Regular cardiac myocyte (primary cell): ENCODE measurements at places on chromosomes 1 and 21. TPM values are rescaled to one million over a fixed set of nuclear protein-coding genes. Genes with fewer than 3 reads are reported as not detected.

CYP4A22 gene
- total RNA-seq = not detected in 2 replicates

ZBTB8A gene
- 4.6 and 7.0 TPM in 2 replicates for total RNA-seq

LCE3D gene
- not detected in 2 replicates for total RNA-seq

DYNLT4 gene
- not detected in 2 replicates for total RNA-seq

PLPPR4 gene
- 5.2 and 18.9 TPM in 2 replicates for total RNA-seq

TEX35 gene
- total RNA-seq = 0.19 TPM in 1 of 2 replicates, not detected in the other

KAZN gene
- 1.7 and 3.4 TPM in 2 replicates for total RNA-seq

PROK1 gene
- not detected in 2 replicates for total RNA-seq

SEMA4A gene
- 0.19 and 1.7 TPM in 2 replicates for total RNA-seq

BMP8B gene
- not detected in 2 replicates for total RNA-seq

CNR2 gene
- total RNA-seq = not detected in 2 replicates

CDCA8 gene
- total RNA-seq = 1.4 and 24.2 TPM in 2 replicates

VHLL gene
- 0.96 TPM in 1 of 2 replicates, not detected in the other for total RNA-seq

FHAD1 gene
- total RNA-seq = 0.19 and 1.1 TPM in 2 replicates

HTR6 gene
- total RNA-seq = not detected in 2 replicates

LEMD1 gene
- not detected in 2 replicates for total RNA-seq

MANEAL gene
- total RNA-seq = 0.38 and 0.56 TPM in 2 replicates

SIK1 gene
- total RNA-seq = 0.58 and 6.5 TPM in 2 replicates

PCSK9 gene
- total RNA-seq = 0.19 and 0.28 TPM in 2 replicates

EFNA1 gene
- 0.19 and 1.4 TPM in 2 replicates for total RNA-seq

RIPPLY3 gene
- total RNA-seq = not detected in 2 replicates

C2CD4D gene
- total RNA-seq = not detected in 2 replicates

CCDC190 gene
- total RNA-seq = 1.1 and 2.1 TPM in 2 replicates

UTS2 gene
- 0.56 TPM in 1 of 2 replicates, not detected in the other for total RNA-seq

GNAT2 gene
- total RNA-seq = under 0.01 TPM in 2 replicates

PLA2G2D gene
- not detected in 2 replicates for total RNA-seq

LCE2A gene
- total RNA-seq = not detected in 2 replicates

LUZP1 gene
- total RNA-seq = 16.3 and 32.2 TPM in 2 replicates

FAM72C gene
- total RNA-seq = 0.56 and 2.5 TPM in 2 replicates

GPR37L1 gene
- total RNA-seq = not detected in 2 replicates

CFHR4 gene
- not detected in 2 replicates for total RNA-seq

KLHDC9 gene
- total RNA-seq = 0.28 and 0.38 TPM in 2 replicates

GJB3 gene
- total RNA-seq = under 0.01 TPM in 2 replicates

MGST3 gene
- total RNA-seq = 129 and 185 TPM in 2 replicates

PLEKHN1 gene
- 0.28 and 0.58 TPM in 2 replicates for total RNA-seq

AMPD1 gene
- not detected in 2 replicates for total RNA-seq

RCSD1 gene
- total RNA-seq = 0.38 and 1.7 TPM in 2 replicates

TFF1 gene
- total RNA-seq = not detected in 2 replicates

NECTIN4 gene
- 0.19 and 0.56 TPM in 2 replicates for total RNA-seq
